ENCODE measurements at places on chromosomes 3 and 15. TPM values are rescaled to one million over a fixed set of nuclear protein-coding genes. Genes with fewer than 3 reads are reported as not detected.

GRCh38 chr15:36803773-36804172, 224.3 kb downstream of the CDIN1 start:
- DNase-seq: no peak

DNA sequence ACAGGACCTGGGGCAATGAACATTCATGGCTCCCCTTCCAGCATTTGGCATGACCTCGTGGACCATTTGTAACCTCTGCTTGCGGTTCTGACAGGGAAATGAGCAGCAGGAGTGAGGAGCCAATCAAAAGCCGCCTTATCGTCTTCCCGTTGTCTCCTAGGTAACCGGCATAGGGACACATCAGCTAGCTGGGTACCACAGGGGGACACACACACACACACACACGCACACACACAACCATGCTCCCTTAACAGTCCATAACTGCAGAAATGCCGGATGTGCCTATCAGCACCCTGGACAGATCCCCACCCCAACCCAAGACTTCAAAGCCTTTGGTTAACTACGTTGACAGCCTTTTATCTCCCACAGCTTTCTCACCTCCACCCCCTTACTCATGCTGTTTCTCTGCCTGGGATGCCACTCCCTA, 53.4 kb upstream of the CCDC174 start:
- DNase-seq: peak; percentile 30

GRCh38 chr3:196700801-196701200, 11.2 kb downstream of the CEP19 start:
- DNase-seq: no peak

DNA sequence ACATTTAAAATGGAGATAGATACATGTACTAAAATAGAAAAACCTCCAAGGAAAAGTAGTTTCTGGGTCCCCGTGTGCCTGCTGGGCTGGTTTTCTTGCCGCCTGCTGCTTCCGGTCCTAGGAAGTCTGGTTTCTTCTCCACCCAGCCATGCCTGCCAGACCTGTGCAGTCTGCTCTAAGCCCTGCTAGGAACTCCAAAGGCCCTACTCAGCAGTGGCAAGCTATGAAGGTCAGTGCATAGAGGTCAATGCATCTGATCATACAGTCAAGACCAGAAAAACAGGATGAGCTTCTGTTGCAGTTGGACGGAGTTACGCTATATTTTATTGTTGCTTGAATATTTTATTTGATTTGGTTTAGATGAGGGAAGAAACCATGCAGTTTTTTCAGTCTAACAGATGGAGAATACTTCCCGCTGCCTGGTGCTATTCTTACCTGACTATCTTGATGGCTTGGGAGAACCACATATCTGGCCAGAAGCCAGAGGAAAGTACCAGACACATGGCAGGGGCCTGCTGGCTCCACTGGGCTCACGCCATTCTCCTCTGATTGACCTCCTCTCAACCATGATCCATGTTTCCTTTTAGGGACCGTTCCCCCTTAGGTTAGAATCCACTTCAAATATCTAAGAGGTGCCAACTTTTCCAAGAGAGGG, 226.8 kb upstream of the ST8SIA2 start:
- no peak for DNase-seq

GRCh38 chr3:48897460-48898376, 964 bp downstream of the SLC25A20 start:
- DNase-seq: no peak

DNA sequence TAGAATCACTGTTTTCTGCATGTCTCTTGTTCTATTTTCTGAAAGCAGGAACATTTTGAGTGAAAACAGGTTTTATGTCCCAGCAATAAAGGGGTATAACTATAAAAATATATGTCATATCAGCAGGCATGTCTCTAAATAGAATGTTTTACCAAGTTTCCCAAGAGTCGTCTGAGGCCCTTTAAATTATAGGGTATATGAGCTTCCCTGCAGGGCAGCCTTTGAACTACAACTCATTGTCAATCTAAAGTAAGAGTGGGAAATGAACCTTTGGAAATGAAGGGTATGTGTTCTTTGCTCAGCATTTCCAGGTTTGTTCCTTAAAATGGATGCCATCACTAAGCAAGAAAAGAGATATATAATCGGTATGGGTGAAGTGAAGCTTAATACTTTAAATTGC, 138.6 kb downstream of the LSAMP start:
- DNase-seq: no peak

GRCh38 chr3:172938788-172939187, 188.3 kb downstream of the ECT2 start:
- no peak for DNase-seq

- DNase-seq: no peak
Observed at GRCh38 chr3:94379264-94379663, 316.4 kb downstream of the NSUN3 start.

DNA sequence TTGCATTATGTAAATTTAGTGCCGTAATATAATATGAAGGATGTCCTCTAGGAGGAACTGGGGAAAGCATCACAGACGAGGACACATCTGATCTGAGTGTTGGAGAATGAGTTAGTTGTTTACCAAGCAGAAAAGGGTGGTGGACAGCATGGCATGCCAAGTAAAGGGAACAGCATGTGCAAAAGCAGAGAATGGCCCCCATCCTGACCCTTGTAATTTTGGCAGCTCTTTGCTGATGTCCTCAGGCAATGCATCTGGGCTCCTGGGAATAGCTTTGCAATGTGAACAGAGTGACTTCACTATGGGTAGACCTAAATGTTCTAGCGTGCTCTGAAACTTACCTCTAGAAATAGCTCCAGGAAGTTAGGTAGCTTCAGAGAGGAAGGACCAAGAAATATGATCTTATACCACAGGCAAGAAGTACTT, 263.3 kb downstream of the LPP start:
- no peak for DNase-seq

DNA sequence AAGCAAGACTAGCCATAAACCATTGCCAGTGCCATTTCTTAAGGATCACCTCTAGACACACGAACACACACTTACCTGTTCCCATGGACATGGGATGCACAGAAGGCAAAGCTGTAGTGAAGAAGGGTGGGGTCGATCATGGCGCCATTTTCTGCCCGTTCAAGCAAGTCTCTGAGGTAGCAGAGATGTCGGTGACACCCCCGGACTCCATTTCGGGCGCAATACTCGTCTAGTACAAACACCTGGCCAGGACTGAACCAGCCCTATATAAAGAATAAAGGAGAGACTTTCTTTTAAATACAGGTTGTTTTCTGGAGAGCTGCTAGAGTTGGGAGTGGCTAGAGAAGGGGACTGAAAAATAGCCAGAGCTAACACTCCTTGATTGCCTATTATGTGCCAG, 159.4 kb upstream of the FEZF2 start:
- no peak for DNase-seq

GRCh38 chr3:128548426-128549282, 55.7 kb upstream of the GATA2 start:
- DNase-seq: no peak

DNA sequence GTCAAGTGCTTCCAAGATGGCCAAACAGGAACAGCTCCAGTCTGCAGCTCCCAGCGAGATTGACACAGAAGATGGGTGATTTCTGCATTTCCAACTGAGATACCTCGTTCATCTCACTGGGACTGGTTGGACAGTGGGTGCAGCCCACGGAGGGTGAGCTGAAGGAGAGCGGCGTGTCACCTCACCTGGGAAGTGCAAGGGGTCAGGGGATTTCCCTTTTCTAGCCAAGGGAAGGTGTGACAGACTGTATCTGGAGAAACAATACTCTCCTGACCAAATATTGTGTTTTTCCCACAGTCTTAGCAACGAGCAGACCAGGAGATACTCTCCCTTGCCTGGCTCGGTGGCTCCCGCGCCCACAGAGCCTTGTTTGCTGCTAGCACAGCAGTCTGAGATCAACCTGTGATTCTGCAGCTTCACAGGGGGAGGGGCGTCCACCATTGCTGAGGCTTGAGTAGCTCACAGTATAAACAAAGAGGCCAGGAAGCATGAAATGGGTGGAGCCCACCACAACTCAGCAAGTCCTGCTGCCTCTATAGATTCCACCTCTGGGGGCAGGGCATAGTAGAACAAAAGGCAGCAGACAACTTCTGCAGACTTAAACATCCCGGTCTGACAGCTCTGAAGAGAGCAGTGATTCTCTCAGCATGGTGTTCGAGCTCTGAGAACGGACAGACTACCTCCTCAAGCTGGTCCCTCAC, 293.5 kb upstream of the SUCLG2 start:
- DNase-seq: no peak

DNA sequence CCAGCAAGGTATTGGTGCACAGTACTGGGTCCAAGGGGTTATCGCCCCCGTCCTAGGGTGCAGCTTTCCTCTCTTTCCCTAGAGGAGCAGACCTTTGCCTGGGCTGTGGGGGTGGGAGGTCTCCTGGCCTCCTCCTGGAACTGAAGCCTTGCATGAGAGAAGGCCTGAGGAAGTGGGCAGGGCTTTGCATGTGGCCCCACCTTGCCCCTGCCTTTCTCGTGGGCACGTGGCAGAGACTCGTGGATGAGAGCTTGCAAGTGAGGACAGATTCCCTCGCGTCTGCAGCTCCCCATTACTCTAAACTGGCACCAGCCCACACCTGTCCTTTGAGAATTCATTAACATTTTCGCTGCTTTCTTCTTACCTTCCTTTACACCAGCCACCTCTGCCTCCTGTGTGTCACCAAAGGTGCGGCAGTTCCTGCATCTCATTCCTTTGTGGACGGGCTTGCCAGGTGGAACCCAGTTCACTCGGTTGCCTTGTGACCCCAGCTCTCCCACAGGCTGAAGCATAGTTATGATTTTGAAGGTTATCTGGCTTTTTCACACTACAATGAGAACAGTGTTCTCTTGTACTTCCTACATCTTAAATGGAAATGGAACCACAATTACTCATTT, 40.9 kb upstream of the NR2C2 start:
- DNase-seq: no peak

GRCh38 chr3:178078953-178079352, 457.3 kb upstream of the KCNMB2 start:
- DNase-seq: peak; percentile 86

DNA sequence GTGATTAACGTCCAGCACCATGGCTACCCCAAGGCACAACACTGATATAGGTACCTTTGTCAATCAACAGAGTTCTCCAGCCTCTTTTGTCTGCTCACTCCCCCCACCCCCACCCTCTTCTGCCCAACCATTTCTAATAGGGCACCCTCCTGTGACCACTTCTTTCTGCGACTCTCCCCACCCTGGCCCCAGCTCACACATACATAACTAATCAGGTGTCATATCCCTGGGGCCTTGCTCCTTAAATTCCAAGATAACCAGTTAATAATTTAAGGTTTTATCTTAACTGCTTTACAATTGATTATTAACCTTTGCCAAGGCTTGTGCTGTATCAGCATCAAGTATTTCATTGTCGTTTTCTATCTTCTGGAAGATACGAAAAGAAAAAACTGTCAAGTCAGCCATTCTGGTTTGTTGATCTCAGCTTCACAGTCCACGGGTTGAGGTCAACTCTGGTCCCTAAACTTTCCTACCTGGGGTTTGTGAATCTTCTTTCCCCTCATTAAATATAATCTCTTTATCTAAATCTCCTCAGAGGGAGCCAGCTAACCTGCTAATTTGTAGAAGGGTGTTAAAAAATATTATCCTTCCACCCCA, 27.3 kb upstream of the SLC28A2 start:
- no peak for DNase-seq

GRCh38 chr15:80250614-80251427, 1.2 kb downstream of the CTXND1 start:
- DNase-seq: no peak

GRCh38 chr3:109392293-109392692, 54.9 kb upstream of the DPPA4 start:
- DNase-seq: no peak

DNA sequence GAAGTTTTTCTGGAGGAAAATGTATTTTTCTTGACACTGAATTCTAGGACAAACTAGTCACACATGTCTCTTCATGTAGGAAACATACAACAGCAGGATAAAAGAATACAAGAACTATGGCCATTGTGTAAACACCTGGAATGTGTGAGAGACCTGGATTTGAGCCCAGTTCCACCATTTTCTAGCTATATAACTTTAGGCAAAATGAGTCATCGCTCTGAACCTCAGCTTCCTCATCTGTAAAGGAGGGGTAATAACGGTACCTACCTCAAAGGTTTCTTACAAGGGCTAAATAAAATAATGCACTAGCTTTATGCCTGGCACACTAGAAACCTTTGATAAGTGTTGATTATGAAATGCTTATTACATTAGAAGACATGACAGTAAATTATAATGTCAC, 57.8 kb downstream of the RIOX2 start:
- DNase-seq: no peak

DNA sequence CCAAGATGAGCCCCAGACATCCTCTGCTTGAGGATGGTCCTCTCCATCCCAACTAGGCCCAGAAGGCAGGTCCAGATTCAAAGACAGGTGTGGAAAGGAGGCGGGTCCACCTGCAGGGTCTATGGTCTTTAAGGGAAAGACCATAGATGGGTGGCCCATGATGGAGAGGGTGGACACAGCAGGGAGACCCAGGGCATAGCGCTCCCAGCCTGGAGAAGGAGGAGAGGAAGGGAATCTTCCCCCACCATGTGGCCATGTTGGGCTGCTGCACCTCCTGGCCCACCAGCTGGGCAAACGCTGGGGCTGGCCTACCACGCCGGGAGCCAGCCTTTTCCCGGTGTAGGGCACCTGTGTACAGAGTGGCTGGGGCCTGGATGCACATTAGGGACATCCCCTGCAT, 265.2 kb upstream of the TLE3 start:
- peak; percentile 16 for DNase-seq

DNA sequence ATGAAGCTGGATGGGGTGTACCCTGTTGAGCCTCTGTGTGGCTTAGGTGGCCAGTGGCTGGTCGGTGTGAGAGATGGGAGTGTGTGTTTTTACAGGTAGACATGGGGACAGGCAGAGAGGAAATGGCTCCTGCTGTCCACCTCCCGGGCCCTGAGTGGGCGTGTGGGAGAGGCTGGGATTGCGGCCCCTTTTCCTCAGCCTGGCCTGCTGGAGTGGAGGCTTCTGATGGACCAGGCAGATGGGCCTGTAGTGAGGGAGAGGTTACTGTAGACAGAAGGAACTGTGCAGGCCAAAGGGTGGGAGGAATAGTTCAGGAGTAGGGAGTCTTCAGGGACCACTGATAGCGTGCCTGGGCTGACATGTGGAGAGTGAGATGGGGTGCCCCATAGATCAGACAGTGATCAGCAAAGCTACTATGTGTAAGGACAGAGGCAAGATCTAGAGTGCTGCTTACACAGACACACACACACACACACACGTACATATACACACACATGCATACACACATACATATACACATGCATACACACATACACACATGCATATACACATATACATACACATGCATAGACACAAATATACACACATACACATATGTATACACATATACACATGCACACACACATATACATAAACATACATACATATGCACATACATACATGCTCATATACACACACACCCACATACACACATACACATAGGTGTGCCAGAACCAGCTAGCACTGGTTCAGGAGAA, 26.4 kb downstream of the ACAA1 start:
- DNase-seq: no peak

- DNase-seq: no peak
Observed at GRCh38 chr3:109545746-109546145, 208.4 kb upstream of the DPPA4 start.

GRCh38 chr3:28847736-28848135, 433.1 kb upstream of the RBMS3 start:
- no peak for DNase-seq

The HIGD1A gene
- 63.7 TPM for polyA plus RNA-seq

The RAB6B gene
- polyA plus RNA-seq: 9.7 TPM

The IVD gene
- 57.8 TPM for polyA plus RNA-seq

The FILIP1L gene
- 42.3 TPM for polyA plus RNA-seq

The TRPM1 gene
- polyA plus RNA-seq: not detected

The PLA2G4D gene
- polyA plus RNA-seq: 0.08 TPM

The STRIT1 gene
- 24.2 TPM for polyA plus RNA-seq

The DAPK2 gene
- 5.1 TPM for polyA plus RNA-seq

The DLEC1 gene
- 0.28 TPM for polyA plus RNA-seq

The TIGIT gene
- 0.25 TPM for polyA plus RNA-seq

The FANCD2OS gene
- not detected for polyA plus RNA-seq

The ACSBG1 gene
- 0.44 TPM for polyA plus RNA-seq

The MPI gene
- 63.5 TPM for polyA plus RNA-seq

Data from hindlimb muscle (tissue), 1 donor.